CD8-positive, alpha-beta T cell (primary cell): ENCODE measurements at places on chromosomes 1 and 21.

DNA sequence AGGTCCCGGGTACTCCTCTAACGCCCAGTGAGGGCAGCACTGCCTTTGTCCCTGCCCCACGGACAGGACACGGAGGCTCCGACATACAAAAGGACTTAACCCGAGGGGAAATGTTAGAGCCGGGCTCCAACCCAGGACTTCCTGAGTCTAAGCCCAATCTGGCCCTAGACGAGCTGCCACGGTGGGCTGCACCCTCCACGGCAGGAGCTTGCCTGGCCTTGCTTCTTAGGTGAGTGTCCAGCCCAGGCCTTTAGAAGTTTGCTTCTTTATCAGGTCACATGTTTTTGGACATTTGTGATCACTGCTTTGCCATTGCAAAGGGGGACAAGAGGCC lies 11.0 kb upstream of the TMEM200B start:
- no peak for DNase-seq

- no peak for DNase-seq
Observed at GRCh38 chr1:25786887-25787759, 12.9 kb upstream of the SELENON start.

GRCh38 chr1:73727036-73727435 lies 470.9 kb downstream of the LRRIQ3 start:
- no peak for DNase-seq

- peak; percentile 71 for DNase-seq
Observed at GRCh38 chr1:53014791-53015507, 47.1 kb upstream of the PODN start.

DNA sequence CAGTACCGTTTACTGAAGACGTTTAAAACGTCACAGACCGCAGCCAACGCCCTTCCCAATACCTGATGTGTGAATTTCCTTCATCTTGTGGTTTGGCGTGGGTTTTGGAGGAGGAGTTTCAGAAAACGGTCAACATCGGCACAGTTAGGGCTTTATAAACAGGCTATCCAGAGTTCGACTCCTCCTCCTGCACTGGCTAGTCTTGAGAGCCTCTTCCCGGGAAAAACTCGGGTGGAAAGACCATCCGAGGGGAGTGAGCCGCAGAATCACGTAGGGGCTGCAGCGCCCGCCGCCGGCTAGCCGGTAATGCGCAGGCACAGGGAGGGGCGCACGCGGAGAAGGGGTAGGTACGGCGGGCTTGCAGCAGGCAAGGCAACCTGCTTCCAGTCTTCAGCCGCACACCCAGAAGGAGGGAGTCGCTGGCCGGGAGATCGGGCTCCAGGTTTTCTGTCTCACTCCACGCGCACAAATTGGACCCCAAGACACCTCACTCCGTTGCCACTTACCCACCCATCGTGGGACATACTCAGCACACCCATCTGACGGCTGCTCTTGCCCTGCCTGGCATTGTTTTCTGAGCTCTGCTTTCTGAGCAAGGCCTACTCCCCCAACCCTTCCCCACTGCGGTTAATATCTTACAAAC lies 25.4 kb downstream of the SLC19A2 start:
- peak; percentile 35 for DNase-seq
